ENCODE measurements at places on chromosomes 3 and 15.

GRCh38 chr3:186798239-186798874 lies 7.9 kb downstream of the RFC4 start:
- DNase-seq: no peak

DNA sequence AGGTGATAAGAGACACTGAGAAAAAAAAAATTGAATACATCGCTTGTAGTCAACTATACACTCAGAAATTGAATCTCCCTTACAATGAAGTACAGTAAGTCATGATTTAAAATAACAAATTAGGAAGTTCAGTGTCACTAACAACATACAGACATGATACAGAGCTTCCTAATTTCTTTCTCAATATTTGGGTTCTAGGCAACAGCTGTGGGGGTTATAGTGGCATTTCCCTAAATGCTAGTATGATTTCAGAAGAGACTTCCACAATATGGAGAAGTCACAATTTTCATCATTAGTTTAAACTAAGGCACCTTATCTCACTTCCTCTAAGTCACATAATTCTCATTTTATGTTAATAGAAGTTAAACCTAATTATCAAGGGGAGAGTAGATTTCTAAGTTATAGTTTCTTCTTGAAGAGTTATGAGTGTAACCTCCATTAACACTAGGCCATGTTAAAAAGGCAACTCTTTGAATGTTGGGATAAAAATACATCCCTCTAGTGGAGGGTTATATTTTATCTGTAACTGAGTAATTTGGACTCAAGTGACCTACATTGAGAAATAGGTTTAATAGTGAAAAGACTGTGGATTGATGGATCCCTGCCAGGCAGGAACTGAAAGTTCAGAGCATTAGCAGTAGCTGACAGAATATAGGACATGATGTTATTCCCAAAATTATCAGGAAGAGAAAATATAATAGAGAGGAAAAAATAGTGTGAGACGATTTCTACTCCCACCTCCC lies 286.0 kb upstream of the SUCLG2 start:
- DNase-seq: no peak

DNA sequence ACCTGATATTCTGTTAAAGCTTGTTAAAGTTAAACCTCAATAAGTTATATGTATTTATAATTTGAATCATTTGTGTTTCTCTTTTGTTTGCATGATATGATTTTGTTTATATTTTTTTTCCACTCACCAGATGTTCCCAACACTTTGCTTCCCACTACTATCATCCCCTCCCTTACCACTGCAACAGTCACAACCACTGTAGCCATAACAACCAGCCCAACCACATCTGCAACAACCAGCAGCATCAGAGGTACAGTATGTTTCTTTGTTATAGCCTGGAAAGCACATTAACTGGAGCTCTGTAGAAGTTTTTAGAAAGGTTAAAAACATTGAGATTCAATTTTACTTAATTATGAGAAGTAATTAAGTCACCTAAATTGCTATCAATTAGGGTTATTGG lies 1011.9 kb downstream of the VGLL3 start:
- no peak for DNase-seq

DNA sequence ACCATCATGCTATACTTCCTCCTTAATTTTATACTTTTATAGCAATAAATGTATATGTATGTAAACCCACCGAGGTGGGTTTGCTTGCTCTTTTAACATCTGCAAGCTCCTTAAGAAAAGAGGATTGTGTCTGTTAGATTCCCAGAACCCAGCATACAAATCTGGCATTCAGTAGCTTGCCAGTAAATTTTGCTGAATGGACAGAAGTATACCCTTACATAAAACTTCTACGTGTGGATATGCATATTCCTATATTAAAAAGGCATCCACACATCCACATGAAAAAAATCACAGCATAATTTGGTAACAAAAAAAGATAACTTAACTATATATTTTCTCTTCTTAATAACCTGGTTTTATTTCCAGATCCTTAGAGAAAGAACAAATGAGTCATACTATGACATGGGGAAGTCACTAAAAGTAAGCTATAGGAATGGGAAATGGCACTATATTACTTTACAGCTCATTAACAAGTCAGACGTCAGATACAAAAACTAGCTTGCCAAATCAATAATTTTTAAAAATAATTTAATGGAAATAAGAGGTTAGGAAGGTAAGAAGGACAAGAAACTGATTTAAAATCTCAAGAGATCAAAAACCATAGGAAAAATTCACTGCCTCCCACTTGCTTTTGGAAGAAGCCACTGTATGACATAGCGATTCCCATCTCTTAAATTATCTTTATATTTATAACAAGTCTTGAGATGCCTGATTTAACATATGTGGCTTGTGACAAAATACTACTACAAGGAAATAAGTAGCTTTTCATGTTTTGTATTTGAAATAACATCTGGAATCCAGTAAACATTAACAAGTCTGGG lies 68.7 kb downstream of the SUMF1 start:
- DNase-seq: no peak

- DNase-seq: no peak
Measured at GRCh38 chr3:82144811-82145210, 383.4 kb upstream of the GBE1 start.

DNA sequence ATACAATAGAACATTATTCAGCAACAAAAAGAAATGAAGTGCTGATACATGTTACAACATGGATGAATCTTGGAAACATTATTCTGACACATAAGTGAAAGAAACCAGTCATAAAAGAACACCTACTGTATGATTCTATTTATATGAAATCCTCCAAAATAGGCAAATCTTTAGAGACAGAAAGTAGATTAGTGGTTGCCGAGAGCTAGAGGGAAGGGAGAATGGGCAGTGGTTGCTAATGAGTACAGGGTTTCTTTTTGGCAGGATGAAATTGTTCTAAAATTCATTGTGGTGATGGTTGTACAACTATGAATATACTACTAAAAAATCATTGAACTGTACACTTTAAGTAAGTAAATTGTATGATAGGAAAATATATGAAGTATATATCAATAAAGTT lies 6.3 kb upstream of the LRRC58 start:
- no peak for DNase-seq

DNA sequence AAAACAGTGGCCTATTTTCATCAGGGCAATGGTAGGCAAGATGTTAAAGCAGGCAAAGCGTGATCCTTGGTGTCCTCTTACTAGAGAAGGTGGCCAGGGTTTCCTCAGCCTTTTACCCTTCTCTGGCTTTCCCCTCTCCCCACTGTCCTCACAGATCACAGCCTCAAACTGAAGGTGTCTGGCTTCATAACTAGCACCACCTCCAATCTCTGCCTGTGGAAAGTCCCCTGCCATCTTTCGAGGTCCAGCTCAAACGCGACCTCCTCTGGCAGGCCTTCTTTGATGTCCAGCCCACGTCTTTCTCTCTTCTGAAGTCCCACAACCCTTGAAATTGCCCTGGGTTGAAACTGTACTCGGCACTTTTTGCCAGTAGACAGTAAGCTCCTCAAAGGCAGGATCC lies 35.9 kb downstream of the CYP19A1 start:
- no peak for DNase-seq
